ENCODE measurements at places on chromosomes 12 and 14.
A peak's percentile ranks its signal among the peaks of the same experiment; 100 is the strongest.

- DNase-seq, result no peak
These were observed 122.7 kb downstream of the CCDC60 start for GRCh38 chr12:119457271-119457670.

GRCh38 chr12:98724384-98725155 lies 79.5 kb downstream of the APAF1 start:
- DNase-seq, result no peak

- no peak for DNase-seq
These were observed 395 bp upstream of the GNB3 start for GRCh38 chr12:6840330-6840729.

GRCh38 chr12:52164624-52165023 lies 27.2 kb downstream of the KRT80 start:
- peak; percentile 75 for DNase-seq

- DNase-seq, result no peak
These were observed 22.9 kb upstream of the NR1H4 start for GRCh38 chr12:100450735-100451134.

GRCh38 chr12:120656008-120656407 lies 15.6 kb downstream of the CABP1 start:
- DNase-seq, result no peak

- peak; percentile 84 for DNase-seq
These were observed 15.9 kb downstream of the FAIM2 start for GRCh38 chr12:49887536-49888401.

- DNase-seq, result no peak
These were observed 42.7 kb upstream of the FLRT2 start for GRCh38 chr14:85487215-85487614.

DNA sequence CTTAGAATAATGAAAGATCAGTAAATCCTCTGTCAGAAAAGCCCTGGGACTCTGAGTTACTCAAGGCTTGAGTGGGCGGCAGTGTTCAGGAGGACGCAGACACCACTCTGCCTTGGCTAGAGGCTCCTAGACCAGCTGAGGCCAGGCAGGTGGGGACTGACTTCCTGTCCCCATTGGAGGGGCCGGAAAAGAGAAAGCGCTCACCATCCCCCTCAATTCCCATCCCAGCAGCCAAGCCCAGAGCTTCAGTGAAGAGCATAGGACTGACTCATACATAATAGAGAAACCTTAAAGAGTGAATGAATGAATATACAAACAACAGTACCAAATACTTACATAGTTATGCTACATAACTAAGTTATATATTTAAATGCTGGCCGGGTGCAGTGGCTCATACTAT lies 62.0 kb downstream of the PLEKHG7 start:
- no peak for DNase-seq

DNA sequence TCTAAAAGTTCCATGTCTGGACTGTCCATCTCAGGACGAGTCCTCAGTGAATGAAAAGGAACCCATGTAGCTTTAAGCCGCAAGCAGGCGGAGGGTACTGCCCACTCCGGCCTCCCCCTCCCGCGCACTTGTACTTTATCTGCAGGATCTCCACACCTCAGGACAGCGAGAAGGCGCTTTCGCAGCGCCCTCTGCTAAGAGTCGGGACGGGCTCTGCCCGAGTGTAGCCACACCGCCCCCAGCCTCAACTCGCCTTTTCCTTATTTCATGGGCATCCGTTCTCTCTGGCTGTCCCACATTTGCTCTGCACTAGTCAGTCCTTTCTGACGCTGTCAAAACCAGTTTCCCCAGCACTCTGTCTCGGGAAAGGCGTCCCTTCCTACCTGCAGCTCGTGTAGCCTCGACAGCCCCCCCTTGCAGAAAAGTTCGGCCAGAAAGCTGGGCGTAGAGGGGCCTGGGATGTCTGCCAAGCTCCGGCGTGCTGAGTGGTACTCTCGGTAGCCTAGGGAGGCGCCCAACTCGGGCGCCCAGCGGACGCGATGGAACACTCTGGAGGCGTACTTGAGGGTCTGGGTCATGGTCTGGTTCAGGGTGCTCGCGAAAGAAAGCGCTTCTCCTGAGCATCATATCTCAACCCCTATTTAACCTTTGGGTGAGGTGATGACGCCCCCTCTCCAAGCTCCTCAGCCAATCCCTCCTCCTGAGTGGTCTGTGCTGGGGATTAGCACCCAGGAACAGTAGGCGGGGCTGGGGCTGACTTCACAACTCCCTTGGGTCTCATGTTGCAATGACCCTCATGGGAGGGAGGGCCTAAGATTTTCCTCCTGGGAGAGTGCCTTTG lies at the start of gene CYP27B1:
TSS of gene CYP27B1 (minus strand) at position 615 of the 841 bp plus-strand sequence. CDS start at position 578, 37 bp downstream.
- DNase-seq, result peak; percentile 41

GRCh38 chr12:121036810-121037326 lies 2.2 kb downstream of the OASL start:
- no peak for DNase-seq

GRCh38 chr14:77457115-77457521 lies 283 bp downstream of the VIPAS39 start:
- DNase-seq, result no peak

GRCh38 chr12:2696136-2696535 lies 98.6 kb upstream of the FKBP4 start:
- DNase-seq, result no peak

- peak; percentile 17 for DNase-seq
These were observed 247.2 kb downstream of the ALX1 start for GRCh38 chr12:85527192-85527591.

DNA sequence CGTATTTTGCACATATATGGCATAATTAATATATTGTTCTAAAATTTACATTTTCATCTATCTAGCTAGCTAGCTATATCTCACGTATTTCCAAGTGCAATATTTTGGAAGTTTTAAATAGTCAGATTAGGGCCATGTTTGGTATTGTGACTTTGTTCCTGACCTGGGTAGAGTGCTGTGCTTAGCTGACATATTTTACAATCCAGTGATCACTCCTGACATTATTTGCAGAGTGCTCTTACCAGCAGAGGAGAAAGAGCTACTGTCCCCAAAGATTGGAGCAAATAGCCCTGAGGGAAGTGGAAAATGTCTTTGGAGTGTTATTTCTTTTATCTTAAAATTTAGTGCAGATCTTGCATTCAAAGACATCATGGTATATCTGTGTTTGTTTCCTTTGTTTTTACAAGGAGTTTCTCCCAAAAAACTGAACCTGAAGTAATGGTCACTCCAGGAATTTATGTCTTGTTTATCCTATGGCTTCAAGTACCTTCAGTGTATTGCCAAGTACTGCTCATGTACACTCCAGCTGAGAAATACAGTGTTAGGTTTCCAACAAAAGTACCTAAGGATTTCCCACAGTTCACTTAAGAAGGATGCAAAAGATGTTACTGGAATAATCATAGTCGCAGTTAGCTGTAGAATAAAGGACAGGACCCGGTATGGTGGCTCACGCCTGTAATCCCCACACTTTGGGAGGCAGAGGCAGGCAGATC lies 49.4 kb upstream of the PSMA6 start:
- no peak for DNase-seq

DNA sequence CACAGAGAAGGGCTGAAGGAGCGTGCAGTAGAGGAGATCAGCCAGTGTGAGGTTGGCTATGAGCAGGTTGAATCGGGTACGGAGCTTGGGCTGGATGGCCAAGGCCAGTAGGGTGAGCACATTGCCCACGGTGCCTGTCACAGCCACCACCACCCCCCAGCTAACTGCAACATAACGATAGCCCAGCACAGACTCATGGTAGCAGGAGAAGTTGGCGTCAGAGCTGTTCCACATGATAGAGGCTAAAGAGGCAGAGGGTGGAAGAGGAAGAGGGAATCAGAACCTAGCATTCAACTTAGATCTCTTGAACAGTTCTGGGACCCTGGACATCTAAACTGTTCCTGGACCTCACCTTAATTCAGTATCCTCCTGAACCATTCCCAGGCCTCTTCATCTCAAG lies 668 bp downstream of the GPR84 start:
- DNase-seq, result no peak

- DNase-seq, result no peak
These were observed 8.1 kb downstream of the ATP6V0A2 start for GRCh38 chr12:123720141-123720814.

DNA sequence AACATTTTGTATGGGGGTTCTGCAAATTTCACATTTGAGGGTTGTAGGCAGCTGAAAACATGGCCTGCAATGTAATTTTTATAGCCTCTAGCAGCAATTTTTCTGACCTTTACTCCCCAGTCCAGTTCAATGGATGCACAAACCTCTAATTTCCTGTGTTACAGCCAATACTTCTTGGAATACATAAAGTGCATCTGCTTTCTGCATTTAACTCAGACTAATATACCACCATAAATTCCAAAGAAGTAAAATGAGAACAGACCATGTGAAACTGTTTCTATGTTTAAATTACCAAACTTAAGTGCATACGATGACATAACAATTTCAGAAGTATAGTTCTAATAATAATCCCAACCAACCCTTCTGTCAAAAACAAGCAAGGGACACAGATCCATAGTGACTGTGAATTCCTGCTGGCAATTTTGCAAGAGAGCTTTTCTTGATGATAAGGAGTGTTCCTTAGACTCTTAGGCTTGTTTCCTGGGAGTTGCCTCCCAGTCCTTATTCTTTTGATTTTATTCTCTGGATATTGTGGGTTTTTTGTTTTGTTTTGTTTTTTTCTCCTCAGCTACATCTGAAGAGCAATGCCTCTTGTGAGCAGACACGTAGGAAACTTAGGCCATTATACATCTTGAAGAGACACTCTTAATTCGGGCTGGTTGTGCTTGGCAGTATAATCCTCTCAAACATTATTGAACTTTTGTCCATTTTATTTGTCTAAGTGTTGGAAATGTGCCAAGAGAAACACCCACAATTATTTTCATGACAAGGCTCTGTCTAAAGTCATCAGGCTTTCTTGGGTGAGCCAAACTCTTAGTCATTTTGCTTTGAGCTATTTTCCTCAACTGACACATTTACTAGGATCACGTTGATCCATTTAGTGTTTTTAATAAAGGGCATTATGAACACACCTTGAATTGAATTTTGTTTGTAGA lies 51.3 kb upstream of the RERGL start:
- no peak for DNase-seq

GRCh38 chr12:95614390-95614982 lies 63.2 kb upstream of the USP44 start:
- DNase-seq, result no peak

DNA sequence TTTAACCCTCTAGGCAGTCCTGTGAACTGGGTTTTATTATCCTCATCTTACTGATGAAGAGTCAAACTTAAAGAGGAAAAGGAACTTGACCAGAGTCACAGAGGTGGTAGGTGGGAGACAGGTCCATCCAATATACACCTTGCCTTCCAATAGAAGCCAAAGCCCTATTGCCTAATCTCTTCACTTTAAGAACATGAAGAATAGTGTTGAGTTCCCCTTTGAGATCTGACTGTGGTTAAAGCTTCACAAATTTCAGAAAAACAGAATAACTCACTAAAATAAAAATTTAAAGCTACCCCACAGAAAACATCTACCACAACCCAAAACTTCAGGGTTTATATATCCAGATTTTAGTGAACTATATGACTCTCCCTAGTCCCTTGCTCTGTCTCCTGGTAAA lies 115.4 kb downstream of the ETV6 start:
- DNase-seq, result no peak

Measured in ELF-1 (cell line).